ENCODE measurements at places on chromosomes 4 and X.

- no peak for DNase-seq
Observed at GRCh38 chr4:96736352-96736889, 896.5 kb downstream of the PDHA2 start.

DNA sequence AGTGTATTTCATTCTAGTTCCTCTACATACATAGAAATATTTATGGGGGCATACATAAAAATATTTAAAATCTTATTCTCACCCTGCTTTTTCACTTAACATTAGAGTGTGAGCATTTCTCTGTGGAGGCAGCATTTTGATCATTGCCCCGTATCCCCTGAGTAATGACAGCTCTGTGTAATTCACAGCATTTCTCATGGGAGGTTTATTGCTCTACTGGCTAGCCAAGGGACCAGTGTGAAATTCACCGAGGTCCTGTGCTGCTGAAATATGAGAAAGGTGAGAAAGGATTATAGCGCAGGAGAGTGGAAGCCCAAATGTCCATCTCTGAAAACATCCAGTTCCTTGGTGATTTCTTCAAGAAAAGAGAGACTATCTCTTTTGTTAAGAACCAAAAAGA, 22.9 kb downstream of the PDGFC start:
- no peak for DNase-seq

- no peak for DNase-seq
Observed at GRCh38 chr4:147088146-147088545, 142.5 kb upstream of the TTC29 start.

GRCh38 chr4:149985981-149986380, 92.3 kb upstream of the DCLK2 start:
- no peak for DNase-seq

GRCh38 chr4:15482842-15483241, 13.2 kb downstream of the CC2D2A start:
- peak; percentile 4 for DNase-seq

- peak; percentile 53 for DNase-seq
Observed at GRCh38 chr4:25925486-25926201, 11.6 kb downstream of the SMIM20 start.

- DNase-seq = no peak
Observed at GRCh38 chr4:79673898-79674297, 265.9 kb upstream of the GK2 start.

DNA sequence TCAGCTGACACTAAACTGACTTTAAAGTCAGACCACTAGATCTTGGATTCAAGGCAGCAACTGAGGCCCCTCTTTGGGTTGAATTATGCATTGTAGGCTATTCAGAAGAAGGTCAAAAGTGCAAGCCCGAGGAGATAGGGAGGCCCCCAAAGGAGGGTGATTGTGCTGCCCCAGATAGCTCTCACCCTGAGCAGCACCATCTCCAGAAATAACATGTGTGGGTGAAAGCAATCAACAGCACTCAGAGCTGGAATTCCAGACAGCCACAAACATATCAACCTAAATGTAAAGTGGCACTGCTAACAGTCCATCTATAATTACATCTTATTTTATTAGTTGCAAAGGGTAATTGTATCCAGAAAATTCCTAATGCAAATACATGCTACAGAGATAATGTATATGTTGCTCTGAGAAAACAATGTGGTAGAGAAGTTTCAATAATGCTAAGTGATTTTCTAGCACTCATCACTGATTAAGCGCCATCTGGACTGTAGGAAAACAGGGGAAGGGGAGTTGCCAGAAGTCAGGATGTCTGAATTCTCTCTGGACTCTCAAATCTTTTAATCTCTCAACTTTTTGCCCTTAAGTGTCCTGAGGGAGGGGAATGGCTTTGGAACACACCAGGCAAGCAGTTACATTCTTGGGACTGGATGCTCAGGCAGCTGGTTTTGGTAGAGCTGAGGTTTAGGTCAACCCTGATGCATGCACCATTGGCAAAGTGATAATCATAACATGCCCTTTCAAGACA, 61.8 kb upstream of the SFRP2 start:
- peak; percentile 13 for DNase-seq

DNA sequence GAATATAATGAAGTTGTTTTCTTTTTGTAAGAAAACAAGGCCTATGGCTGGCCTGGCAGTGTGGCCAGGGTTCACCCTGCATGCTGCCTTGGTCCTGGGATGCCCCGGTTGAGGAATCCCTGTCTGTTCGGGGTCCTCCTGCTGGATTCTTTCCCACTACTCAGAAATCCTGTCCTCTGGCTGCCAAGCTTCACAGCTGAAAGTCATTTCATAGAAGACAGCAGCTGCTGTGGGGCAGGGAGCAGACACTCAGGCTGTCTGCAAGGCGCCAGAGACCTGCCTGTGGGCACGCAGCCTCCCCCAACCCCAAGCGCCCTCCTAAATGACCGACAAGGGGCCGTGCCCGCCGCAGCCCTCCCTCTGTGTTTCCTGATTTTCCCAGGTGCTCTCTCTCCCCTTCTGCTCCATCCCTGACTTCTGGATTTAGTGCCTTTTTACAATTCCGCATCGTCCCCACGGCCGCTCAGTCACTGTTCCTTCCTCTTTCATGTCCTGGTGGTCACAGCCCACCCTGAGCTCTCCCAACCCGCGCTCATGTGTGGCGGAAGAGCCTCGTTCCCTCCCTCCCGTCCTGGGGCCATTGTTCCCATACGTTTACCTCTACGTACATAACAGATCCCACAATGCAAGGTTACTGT, 27.5 kb downstream of the ZFYVE28 start:
- DNase-seq = no peak

DNA sequence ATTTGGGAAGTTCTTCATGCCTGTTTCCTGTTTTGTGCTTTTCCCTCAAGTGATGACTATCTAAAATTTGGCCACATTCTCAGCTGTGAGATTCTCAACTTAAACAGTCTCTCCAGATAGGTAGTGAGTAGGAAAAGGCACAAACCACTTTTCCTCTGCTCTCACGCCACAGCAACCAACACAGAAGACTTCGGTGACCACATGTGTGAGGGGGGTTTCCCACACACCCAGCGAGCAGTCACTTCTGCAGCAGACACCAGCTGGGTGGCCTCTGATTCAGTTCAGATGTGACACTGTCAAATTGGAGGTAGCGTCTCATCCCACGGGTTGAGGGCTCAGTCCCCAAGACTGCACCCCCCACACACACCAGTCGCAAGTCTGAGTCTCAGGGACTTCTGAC, 25.1 kb upstream of the CLDN34 start:
- no peak for DNase-seq

GRCh38 chr4:26491449-26492170, 1.3 kb upstream of the CCKAR start:
- no peak for DNase-seq

DNA sequence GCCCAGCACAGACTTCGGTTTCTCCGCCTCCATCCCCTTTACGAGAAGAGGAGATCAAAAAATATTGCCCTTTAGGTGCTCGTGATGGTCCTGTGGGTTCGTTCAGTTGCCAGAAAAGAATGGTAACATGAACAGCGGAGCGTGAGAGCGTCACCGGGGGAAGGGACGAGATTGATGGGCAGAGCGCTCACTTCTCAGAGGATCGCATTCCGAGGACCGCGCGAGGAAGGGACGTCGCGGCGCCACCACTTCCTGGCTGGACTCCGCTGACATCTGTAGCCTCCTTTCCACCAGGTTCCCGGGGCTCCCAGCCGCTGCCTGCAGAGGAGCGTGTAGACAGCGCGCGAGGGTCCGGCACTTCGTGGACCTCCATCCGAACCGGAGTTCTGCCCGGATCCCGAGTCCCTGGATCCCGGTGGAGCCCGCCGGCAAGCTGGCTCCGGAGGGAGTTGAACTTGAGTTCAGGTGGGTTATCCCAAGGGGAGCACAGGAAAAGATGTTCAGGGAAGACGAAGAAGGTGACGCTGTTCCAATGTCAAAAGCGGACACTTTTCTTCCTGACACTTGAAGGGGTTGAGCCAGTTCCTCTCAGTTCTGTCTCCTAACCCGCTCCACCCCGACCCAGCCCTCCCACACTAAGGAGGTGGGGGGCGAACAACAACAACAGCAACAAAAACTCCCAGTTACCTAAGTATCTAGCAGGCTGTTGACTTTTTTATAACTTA, 484 bp downstream of the GALNTL6 start:
- DNase-seq = no peak

DNA sequence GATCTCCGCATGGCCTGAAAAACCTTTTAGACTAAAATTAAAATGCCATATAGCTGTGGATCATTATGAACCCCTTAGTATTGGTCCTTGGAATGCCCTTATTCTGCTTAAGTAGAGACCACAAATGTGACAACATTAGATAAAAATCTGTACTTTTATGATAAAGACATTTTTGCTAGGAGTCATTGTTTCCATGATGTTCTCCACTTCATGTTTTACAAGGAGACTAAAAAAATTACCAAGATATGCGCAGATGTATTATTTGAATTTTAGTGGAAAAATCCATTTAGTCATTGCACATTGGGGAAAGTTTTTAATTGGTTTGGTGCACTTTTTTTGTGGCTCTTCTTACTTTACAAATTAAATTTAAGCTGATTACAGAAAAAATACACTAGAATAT, 85.1 kb upstream of the HPRT1 start:
- DNase-seq = no peak

GRCh38 chr4:182738283-182739047, 178.7 kb downstream of the DCTD start:
- no peak for DNase-seq

DNA sequence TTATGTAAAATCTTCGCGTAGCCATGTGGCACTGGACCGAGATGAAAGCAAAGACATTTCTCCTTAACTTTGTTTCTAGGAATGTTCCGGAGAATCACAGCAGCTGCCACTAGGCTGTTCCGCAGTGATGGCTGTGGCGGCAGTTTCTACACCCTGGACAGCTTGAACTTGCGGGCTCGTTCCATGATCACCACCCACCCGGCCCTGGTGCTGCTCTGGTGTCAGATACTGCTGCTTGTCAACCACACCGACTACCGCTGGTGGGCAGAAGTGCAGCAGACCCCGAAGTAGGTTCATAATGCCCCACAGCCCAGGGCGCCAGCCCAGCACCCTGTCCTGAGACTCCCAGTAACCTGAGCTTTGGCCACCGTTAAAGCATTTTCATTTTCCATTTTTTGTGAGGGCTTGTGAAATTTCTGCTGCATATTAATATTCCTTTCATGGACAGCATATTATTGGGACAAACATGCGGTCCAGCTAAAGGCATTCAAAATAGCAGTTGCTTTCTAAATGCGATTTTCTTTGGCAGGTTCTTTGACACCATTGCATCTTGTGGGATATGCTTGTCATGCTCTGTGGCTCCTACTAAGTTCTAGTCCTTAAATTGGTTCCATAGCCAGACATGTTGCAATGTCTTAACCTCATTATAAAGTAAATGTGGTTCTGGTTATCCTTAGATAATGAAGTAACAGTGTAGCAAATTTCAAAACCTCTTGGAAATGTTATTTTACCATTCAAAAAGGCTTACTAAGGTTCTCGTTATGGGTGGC, 49.1 kb upstream of the MSANTD1 start:
- no peak for DNase-seq

- DNase-seq = no peak
Observed at GRCh38 chr4:87391576-87392054, 627 bp upstream of the HSD17B11 start.

DNA sequence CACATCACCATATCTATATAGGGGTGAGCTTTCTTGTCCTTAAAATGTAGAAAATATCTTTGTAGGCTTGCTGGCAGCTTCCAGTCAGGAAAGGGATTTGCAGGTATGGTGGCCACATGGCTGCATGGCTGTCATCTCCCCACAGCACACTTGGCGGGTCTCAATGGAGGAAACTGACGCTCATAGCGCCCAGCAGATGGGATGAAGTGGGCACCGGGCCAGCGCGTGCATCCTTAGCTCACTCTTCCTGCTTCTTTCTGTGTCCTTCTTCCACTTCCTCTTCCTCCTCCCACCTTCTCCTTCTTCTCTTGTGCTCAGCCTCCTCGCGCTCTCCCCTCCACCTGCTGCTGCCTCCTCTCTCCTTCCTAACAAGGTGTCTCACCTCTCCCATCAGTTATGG, 156.2 kb upstream of the PSAPL1 start:
- DNase-seq = no peak

GRCh38 chr4:125397226-125397625, 82.5 kb downstream of the FAT4 start:
- no peak for DNase-seq

All from SK-N-DZ (cell line).